Sigmoid colon (tissue), 7 donors: ENCODE measurements at places on chromosomes 3 and 15.
A peak's percentile ranks its signal among the peaks of the same experiment; 100 is the strongest.

GRCh38 chr3:168714609-168715240 lies 619.0 kb upstream of the GOLIM4 start:
- no peak for DNase-seq

- no peak for DNase-seq
Measured at GRCh38 chr3:171407759-171408158, 52.4 kb downstream of the TNIK start.

- DNase-seq: no peak
Measured at GRCh38 chr3:136490646-136491405, 240.7 kb downstream of the PCCB start.

DNA sequence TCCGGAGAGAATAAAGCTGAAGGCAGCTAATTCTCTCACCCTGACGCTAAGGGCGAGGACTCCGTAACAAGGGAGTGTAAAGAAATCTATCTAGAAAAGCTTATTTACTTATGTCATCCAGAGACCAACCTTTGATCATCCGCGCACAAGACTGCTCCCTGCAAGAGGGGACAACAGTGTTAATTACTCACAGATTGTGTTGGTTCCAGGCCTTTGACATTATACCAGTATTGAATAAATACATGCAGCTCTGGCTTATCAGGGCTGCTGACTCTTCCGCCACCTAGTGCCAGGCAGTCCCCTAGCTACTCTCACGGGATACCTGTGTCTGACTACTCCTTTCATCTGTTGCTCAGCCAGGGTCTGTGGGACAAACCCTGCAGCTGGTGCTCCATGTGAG lies 211.7 kb downstream of the DTWD1 start:
- DNase-seq: no peak

GRCh38 chr3:135231737-135232136 lies 436.7 kb downstream of the EPHB1 start:
- no peak for DNase-seq

DNA sequence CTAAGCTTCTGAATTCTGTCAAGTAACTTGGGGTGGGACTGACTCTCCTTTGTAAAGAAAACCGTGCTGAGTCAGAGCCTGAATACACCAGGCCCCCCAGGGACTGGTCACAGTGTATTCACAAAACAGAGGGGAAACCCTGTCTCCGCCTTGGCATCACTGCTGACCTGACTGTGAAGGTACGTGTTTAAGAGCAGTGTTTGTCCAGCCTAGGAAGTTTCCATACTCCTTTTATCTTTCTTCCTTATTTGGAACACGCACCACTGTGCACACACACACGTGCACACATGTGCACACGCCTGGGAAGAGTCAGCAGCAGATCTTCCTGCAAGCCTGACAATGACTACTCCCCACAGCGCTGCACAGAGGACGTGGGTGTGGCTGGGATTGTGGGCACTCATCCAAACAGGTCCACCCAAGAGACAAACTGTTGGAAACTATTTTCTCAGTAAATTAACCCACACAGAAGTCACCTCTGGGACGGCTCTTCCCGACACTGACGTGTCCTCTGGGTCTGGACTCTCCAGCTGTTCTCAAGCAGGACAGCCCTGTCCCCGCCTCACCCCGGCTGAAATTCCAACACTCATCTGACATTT lies 87.7 kb downstream of the ATP10A start:
- DNase-seq: no peak

GRCh38 chr15:25678500-25678855 lies 184.6 kb downstream of the ATP10A start:
- DNase-seq: peak; percentile 12

GRCh38 chr3:104646196-104646595 lies 720.5 kb upstream of the ALCAM start:
- no peak for DNase-seq

DNA sequence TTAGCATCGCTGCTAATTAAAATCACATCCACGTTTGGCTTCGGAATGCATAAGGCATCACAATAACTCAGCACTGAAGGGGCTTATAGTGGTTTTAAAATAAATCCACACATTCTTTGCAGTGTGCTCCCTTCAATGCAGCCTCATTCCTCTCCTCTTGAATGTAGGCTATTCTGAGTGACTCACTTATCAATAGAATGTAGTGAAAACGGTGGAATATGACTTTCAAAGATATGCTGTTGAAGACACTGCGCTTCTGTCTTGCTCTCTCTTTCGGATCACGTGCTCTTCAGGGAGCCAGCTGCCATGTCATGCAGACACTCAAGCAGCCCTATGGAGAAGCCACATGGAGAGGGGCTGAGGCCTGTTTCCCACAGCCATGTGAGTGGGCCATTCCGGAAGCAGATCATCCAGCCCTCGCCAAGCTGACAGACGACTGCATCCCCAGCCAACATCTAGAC lies 87.4 kb downstream of the CRYGS start:
- no peak for DNase-seq

DNA sequence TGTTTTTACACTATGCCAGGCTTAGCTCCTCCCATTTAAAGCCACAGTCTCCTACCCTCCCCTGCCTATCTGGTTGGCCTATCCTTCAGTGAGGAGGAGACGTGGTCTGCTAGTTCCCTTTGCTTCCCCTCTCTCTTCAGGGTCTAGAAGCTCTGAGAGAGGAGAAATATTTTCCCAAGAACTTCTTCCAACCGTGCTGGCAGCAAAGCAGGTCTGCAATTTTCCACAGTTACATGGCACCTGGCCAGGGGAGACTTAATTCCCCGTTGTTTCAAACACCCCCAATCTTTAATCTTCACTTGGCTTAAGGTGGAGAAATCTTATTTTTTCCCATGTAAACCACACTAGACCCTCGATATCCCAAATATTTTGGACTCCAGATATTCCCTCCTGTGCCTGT lies 149.5 kb upstream of the MCTP2 start:
- DNase-seq: no peak

DNA sequence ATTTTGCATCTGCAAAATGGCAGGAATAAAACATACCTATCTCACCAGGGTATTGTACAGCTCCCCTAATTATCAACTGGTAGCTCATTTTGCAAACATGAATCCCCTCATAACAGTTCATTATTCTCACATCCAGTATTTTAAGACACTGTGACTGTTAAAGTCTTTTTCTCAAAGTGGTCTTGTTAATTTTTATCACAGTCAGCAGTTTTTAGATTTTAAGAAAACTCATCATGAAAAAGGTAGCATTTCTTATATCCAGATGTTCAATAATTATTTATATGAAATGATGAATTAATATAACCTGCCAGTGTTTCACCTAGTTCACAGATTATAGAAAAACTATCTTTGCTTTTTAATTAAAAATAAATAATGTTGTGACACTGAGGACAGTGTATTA lies 354.9 kb upstream of the ARL6 start:
- DNase-seq: no peak

GRCh38 chr15:82916161-82916952 lies 36.2 kb downstream of the HOMER2 start:
- DNase-seq: no peak

- no peak for DNase-seq
Measured at GRCh38 chr3:136931606-136932005, 26.2 kb upstream of the IL20RB start.

DNA sequence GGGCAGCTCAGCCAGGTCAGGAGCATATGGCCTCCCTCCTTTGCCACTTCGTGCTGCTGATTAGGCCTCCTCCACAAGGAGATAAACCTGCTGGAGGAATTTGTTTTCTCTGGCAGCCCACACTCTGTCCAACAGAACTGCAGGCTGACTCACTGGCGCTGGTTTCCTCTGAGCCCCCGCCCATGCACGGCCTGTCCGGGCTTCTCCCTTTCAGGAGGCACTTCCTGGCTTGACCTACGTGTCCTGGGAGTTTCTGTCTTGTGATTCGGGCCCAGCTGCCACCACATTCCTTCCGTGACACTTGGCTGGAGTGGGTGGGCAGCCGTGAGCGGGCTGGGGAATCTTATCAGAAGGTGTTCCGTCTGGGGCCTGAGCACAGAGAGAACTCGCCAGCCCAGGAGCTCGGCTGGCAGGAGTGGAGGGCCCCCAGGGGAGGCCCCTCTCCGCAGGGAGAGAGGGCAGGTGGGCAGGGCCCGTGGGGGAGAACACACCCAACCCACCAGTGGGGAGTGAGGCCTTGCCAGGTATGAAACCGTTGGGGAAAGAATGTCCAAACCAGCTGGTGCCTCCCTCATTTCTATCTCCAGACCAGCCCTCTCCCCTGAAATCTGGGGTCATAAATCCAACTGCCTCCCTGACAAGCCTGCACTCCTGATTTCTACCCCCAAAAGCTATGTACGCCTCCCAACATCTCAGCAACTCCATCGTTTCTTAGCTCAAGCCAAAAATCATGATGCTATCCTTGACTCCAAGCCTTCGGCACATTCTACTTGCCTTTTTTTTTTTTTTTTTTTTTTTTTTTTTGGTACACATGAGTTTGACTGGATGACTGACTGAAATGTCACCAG lies 110.6 kb upstream of the MEF2A start:
- peak; percentile 89 for DNase-seq

- DNase-seq: no peak
Measured at GRCh38 chr3:123300056-123300455, 98.3 kb downstream of the SEC22A start.

DNA sequence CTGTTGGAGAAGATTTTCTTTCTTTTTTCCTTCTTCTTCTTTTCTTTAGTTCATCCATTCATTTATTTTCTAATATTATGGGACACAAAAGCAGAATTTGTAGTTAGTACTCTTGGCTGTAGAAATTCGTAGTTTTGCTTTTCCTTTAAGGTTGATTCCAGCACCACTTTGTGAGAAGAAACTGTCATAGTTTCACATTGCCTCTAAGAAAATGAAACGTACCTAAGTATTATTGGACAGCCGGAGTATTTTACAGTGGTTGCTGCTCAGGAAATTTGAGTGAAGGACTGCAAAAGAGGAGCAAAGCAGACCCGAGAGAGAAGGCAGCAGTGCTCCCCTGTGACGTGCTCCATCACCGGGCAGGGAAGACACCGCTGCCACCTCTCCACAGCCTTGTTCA lies 48.1 kb downstream of the PLCL2 start:
- DNase-seq: no peak

- no peak for DNase-seq
Measured at GRCh38 chr15:65177901-65178300, 7.2 kb downstream of the CLPX start.

GRCh38 chr3:28326458-28326926 lies 22.0 kb upstream of the ZCWPW2 start:
- DNase-seq: no peak

DNA sequence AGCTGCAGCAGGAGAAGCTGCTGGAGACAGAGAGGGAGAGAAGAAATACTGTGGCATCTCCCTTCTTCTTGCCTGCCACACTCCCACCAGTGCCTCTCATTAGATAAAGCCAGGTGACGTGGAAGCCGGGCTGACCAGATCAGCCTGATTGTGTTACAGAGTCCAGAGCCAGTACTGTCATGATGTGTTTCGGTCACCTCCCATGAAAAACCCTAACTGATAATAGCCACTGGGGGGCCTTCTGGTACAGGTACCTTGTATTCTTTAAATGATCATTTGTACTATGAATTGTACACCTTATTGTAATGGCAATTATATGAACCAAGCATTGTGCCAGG lies 125.8 kb upstream of the TMEM108 start:
- no peak for DNase-seq

DNA sequence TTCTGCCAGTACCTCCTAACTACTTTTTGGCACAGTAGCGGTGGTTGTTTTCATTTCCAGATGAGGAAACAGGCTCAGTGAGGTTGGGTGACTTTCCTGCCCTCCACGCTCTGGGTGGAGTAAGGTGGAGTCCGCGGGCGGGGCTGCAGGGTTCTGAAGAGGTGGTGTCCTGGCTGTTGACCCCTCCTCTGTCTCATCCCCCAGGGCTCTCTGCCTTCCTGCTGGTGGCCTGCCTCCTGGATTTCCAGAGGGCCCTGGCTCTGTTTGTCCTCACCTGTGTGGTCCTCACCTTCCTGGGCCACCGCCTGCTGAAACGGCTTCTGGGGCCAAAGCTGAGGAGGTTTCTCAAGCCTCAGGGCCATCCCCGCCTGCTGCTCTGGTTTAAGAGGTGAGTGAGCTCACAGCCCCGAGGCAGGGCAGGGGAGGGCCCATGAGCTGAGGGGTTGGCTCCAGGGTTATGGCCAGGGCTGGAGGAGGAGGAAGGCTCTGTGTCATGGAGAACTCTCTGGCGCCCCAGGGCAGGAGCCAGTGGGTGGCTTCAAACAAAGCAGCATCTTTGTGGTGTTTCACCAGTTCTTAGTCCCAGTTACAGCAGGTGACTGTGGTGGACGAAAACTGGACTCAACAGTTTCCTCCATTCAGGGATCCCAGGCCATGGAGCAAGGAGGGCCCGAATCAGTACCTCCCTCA lies 10.4 kb downstream of the SLC28A1 start:
- no peak for DNase-seq

DNA sequence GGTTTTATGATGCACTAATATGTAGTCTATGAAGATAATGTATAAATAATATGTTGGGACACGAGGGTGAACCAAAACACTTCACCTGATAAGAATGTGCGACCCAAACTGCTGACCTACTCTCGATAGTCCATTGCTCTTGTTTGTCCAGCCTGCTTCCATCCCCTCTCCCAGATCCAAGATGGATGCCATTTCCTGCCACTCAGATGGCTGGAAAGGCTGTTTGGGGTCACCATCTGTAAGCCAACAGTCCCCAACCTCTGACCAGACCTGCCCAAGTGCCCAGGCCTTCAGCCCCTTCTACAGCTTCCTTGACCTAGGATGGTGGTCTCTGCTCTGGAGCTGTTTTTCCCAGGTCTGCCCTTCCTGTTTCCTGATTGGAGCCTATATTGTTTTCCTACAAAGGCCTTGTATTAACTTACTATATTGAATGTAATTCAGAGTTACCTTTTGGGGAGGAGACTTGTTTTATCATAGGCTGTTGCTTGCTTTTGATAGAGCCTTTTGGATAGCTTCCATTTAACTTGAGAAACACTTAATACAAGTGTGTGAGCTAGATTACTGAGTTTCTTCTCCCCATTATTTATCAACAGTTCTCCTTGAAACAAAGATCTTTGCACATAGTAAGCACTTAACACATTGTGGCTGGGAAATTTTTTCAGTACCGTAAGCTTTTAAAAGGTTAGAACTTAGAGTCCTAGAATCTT lies 5.0 kb upstream of the PAQR9 start:
- DNase-seq: no peak

DNA sequence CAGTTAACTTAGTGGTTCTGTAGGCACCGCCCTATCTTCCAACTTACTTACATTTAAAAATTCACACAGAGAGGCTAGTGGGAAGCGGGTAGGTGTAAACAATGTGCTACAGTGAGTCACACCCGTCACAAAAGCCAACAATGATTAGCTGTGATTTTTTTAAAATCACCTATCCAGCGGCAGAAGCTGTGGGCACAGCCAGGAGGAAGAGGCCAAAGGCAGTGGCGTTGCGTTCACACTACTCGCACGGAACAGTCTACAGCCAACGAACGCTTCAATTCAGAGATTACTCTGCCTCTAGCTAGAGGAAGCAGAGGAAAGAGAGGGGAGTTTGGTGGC lies 2.5 kb upstream of the NLGN1 start:
- DNase-seq: no peak
